Spinal cord (tissue), 10 donors: ENCODE measurements at places on chromosomes 4 and X. TPM values are rescaled to one million over a fixed set of nuclear protein-coding genes. Genes with fewer than 3 reads are reported as not detected.
A peak's percentile ranks its signal among the peaks of the same experiment; 100 is the strongest.

- H3K27ac ChIP-seq: no peak overlapping the region
- no peaks in the 10 kb centered on the region for H3K27me3 ChIP-seq
- no peaks in the 10 kb centered on the region for H3K36me3 ChIP-seq
- H3K4me1 ChIP-seq: no peaks in the 10 kb centered on the region
- no peak overlapping the region for H3K4me3 ChIP-seq
- DNase-seq: no peak
Measured at GRCh38 chr4:139977838-139978609, 176.0 kb downstream of the MAML3 start.

DNA sequence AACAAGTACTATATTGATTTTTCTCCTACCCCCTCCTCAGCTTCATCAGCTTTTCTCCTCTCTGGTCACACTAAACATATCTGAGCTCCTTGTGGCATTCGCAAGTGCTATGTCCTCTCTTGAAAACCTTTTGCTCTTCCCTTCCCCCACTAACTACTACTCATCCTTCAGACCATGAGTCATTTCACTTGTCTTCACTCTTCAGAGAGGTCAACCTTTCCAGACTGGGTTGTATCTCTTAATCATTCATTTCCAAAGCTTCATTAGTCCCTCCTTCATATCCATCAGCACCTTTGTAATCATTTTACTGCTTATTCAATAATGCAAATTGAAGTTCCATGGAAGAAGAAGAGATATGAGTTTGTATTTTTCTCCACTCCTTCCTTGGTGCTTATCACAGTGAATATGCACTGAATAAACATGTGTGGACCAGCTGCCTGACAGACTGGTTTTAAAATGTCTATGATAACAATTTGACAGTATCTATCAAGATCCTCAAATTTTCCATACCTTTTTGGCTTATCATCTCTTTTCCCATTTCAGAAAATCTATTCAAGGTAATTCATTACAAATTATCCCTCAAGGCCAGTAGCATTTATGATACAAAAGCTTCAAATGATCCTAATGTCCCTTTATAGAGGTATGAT lies 28.4 kb downstream of the DDX60L start:
- no peaks in the 10 kb centered on the region for H3K4me1 ChIP-seq
- H3K36me3 ChIP-seq: no peaks in the 10 kb centered on the region
- no peaks in the 10 kb centered on the region for H3K27me3 ChIP-seq
- H3K4me3 ChIP-seq: no peak overlapping the region

DNA sequence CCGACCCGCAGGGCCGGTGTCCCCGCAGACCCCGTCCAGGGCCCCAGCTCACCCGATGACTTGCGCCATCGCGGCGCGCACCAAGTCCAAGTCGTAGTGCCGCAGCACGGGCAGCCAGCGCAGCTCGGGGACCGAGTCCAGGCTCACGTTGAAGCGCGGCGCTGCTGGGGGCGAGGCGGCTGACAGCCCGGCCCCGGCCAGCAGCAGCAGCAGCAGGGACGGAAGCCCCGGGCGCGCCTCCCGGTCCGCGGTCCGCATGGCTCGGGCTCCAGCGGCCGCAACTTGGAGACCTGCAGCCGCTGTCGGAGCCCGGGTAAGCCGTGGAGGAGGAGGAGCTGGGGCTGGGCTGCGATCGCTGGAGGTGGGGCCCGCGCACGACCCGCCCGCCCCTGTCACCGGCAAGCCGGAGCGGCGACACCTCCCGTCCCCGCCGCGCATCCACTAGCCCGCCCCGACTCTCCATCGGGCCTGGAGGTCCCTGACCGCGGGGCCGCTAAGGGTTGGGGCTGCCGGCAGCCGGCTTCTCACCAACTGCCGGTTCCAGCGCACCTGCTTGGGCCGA lies at the start of gene NAAA:
TSS of gene NAAA (minus strand) at position 322 of the 562 bp plus-strand sequence. CDS start at position 258, 64 bp downstream.
- DNase-seq: peak; percentile 67
- H3K4me1 ChIP-seq: peaks cover 12% of the 10 kb centered on the region
- peak within 1 kb of the TSS; percentile 75 for H3K4me3 ChIP-seq
- no peaks in the 10 kb centered on the region for H3K27me3 ChIP-seq
- H3K27ac ChIP-seq: peak within 1 kb of the TSS; percentile 40

DNA sequence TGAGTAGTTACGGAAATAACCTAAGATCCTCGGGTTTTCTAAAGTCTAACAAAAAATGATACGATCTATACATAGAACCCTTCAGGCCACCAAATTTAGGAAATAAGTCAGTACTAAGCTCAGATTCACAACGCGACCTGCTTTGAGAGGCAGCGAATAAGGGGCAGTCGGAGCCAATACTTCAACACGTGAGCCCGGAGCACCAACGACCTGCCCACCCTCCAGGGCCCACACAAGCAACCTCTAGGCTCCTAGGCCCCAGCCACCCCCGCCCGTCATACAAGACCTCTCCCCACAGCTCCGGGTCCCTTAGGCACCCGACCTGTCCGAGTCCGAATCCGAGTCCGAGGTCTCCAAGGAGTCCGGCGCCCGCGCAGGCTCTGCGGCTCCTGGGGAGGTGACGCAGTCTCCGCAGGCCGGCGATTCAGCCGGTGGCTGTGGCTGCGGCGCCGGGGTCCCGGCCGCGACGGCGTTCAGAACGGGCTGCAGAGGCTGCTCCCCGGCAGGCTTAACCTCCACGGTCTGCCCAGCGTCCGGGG lies 580 bp downstream of the NAF1 start:
- peak overlapping the region; percentile 90 for H3K27ac ChIP-seq
- no peak for DNase-seq
- H3K36me3 ChIP-seq: peaks cover 6% of the 10 kb centered on the region
- H3K27me3 ChIP-seq: no peaks in the 10 kb centered on the region
- peak overlapping the region; percentile 81 for H3K4me3 ChIP-seq

PNMA6A gene
- 21.0 TPM for total RNA-seq

DNA sequence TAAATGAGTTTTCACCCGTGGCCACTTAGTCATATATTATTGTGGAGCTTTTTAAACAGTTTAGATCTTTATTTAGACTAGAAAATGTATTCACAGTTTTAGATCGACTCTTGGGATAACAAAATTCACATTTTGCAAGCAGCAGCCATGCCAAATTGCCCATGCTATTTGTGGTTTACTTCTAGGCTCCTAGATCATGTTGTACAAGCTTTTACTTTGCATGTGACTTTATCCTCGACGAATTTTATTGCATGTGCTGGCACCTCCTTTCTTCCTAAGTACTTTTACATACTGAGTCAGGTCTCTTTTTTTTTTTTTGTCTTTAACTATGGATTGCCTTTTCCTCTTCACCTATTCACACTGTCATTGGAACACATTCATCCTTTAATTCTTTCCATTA lies 23.2 kb downstream of the BBS12 start:
- no peaks in the 10 kb centered on the region for H3K27me3 ChIP-seq
- H3K36me3 ChIP-seq: no peaks in the 10 kb centered on the region
- no peak overlapping the region for H3K4me3 ChIP-seq
- no peaks in the 10 kb centered on the region for H3K4me1 ChIP-seq
- no peak overlapping the region for H3K27ac ChIP-seq

CPZ gene
- 82.0 TPM for total RNA-seq

DNA sequence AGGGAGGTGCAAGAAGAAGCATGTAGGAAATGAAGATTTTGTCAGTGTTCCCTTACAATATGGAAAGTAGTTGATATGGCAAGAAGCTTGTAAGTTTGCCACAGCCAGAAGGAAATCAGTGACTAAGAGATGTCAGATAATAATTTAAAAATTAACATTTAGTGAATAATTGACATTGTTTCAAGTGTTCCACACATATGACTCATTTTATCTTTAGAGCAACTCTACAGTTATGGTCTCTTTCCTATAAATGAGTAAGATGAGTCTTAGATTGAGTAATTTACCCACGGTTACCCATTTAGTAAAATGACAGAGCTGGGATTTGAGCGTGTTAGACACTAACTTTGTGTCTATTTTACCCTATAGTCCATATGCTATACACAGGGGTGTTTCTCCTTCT lies 300.3 kb upstream of the IRS4 start:
- no peaks in the 10 kb centered on the region for H3K4me1 ChIP-seq
- H3K4me3 ChIP-seq: no peak overlapping the region
- H3K27me3 ChIP-seq: no peaks in the 10 kb centered on the region
- DNase-seq: no peak
- H3K27ac ChIP-seq: no peak overlapping the region

ADRA2C gene
- 7.5 TPM for total RNA-seq

MAGEA11 gene
- not detected for total RNA-seq

GRCh38 chrX:68684291-68684918 lies 36.9 kb downstream of the STARD8 start:
- H3K36me3 ChIP-seq: no peaks in the 10 kb centered on the region
- no peak overlapping the region for H3K4me3 ChIP-seq
- H3K4me1 ChIP-seq: peaks cover 4% of the 10 kb centered on the region
- no peak for DNase-seq
- peak overlapping the region; percentile 52 for H3K27ac ChIP-seq

- DNase-seq: no peak
- no peaks in the 10 kb centered on the region for H3K4me1 ChIP-seq
- no peak overlapping the region for H3K27ac ChIP-seq
- no peaks in the 10 kb centered on the region for H3K27me3 ChIP-seq
- no peaks in the 10 kb centered on the region for H3K36me3 ChIP-seq
Measured at GRCh38 chr4:119962631-119963030, 104.0 kb downstream of the MAD2L1 start.

GRCh38 chr4:134650461-134650860 lies 448.9 kb upstream of the PABPC4L start:
- H3K27me3 ChIP-seq: no peaks in the 10 kb centered on the region
- no peak for DNase-seq
- H3K4me1 ChIP-seq: no peaks in the 10 kb centered on the region
- H3K27ac ChIP-seq: no peak overlapping the region
- H3K36me3 ChIP-seq: no peaks in the 10 kb centered on the region
- H3K4me3 ChIP-seq: no peak overlapping the region

DNA sequence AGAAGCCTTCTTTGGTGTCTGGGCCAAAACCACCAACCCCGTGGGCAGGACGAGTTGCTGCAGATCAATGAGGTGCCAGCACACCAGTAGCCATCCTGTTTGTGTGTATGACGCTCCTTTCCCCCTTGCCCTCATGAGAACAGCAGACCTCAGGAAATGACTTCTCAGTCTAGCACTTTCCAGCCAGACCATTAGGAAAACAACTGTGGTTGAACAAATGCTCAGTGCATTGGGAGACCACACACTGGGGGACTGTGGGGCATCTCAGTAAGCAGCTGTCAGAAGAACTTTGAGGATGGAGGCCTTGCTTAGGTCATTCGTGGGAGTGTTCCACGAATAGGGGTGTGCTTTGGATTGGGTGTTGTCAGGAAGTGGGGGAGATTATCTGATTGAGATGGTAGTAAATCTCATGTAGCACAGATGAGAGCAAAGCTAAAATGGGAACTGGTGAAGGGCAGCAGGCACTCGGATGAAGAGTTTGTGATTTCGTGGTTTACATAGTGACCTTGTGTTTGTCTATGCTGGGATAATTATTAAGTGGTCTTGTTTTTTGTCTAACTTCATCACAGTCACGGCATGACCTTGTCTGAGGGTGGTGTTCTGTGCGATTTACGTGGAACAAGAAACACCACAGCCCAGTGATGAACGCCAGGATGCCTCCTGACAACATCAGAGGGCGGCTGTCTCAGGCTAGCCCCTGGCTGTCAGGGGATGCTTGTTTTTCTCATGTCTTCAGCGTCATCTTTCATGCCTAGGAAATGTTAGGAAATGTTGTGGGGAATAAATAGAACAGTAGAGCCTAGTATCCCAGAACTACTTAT lies 70.1 kb downstream of the USP46 start:
- H3K4me1 ChIP-seq: no peaks in the 10 kb centered on the region
- no peaks in the 10 kb centered on the region for H3K36me3 ChIP-seq
- H3K27me3 ChIP-seq: no peaks in the 10 kb centered on the region
- no peak for DNase-seq
- no peak overlapping the region for H3K4me3 ChIP-seq

DCX gene
- 33.4 TPM for total RNA-seq

- no peaks in the 10 kb centered on the region for H3K36me3 ChIP-seq
- no peak for DNase-seq
- H3K27ac ChIP-seq: no peak overlapping the region
Measured at GRCh38 chrX:110133735-110134370, 130.9 kb downstream of the TMEM164 start.

- H3K4me1 ChIP-seq: no peaks in the 10 kb centered on the region
- no peaks in the 10 kb centered on the region for H3K27me3 ChIP-seq
- H3K36me3 ChIP-seq: peaks cover 4% of the 10 kb centered on the region
- no peak for DNase-seq
Measured at GRCh38 chr4:113467581-113467980, 294.0 kb downstream of the CAMK2D start.

VGLL1 gene
- not detected for total RNA-seq

DCAF12L2 gene
- 5.9 TPM for total RNA-seq

GRCh38 chrX:122196343-122196742 lies 987.7 kb upstream of the GRIA3 start:
- no peaks in the 10 kb centered on the region for H3K4me1 ChIP-seq
- no peaks in the 10 kb centered on the region for H3K27me3 ChIP-seq
- H3K27ac ChIP-seq: no peak overlapping the region
- no peak for DNase-seq
- no peaks in the 10 kb centered on the region for H3K36me3 ChIP-seq
- no peak overlapping the region for H3K4me3 ChIP-seq

GRCh38 chrX:689983-690382 lies 59.4 kb downstream of the SHOX start:
- no peak overlapping the region for H3K27ac ChIP-seq
- H3K4me3 ChIP-seq: no peak overlapping the region
- H3K27me3 ChIP-seq: no peaks in the 10 kb centered on the region
- no peak for DNase-seq
- H3K36me3 ChIP-seq: no peaks in the 10 kb centered on the region
- H3K4me1 ChIP-seq: no peaks in the 10 kb centered on the region

DNA sequence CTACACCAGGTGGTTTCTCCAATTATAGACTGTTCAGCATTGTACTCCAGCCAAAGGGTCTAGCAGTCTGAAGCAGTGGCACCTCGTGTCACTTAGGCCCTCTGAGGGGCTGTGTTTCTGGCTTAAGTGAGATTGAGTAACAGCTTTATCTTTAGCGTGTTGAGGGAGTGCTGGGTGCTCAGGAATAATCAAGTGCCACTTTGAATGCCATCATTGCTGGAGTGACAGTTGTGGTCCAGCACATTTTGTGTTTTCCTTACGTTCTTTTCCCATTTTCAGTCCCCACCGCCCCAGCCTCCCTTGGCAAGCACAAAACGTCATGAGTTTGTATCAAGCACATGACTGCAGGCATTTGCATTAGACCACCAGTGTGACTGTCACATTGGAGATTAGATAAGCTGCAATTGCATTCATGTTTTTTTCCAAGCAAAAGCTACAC lies 58.7 kb downstream of the FNIP2 start:
- no peak for DNase-seq
- no peaks in the 10 kb centered on the region for H3K27me3 ChIP-seq
- H3K27ac ChIP-seq: no peak overlapping the region
- no peaks in the 10 kb centered on the region for H3K36me3 ChIP-seq
- no peak overlapping the region for H3K4me3 ChIP-seq
